ENCODE measurements at places on chromosomes 2 and 18.

GRCh38 chr2:221999717-222000116, 299.1 kb downstream of the PAX3 start:
- no peak for DNase-seq

DNA sequence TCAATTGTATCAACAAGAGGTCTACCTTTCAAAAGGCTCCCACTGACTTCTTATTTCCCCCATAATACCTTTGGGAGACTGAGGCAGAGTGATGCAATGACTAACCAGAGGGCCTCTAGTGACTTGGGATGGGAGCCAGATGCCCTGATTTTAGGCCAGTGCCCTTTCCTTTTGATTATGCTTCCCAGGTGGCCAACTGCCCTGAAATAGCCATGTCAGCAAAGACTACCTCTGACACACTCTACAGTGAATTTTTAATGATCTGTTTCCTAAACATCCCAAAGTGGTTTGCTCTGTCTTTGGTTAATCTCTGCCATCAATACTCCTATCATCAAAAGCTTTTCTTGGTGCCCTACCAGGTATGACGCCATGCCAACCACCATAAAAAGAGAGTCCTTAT, 65.9 kb upstream of the ZFP36L2 start:
- no peak for DNase-seq

DNA sequence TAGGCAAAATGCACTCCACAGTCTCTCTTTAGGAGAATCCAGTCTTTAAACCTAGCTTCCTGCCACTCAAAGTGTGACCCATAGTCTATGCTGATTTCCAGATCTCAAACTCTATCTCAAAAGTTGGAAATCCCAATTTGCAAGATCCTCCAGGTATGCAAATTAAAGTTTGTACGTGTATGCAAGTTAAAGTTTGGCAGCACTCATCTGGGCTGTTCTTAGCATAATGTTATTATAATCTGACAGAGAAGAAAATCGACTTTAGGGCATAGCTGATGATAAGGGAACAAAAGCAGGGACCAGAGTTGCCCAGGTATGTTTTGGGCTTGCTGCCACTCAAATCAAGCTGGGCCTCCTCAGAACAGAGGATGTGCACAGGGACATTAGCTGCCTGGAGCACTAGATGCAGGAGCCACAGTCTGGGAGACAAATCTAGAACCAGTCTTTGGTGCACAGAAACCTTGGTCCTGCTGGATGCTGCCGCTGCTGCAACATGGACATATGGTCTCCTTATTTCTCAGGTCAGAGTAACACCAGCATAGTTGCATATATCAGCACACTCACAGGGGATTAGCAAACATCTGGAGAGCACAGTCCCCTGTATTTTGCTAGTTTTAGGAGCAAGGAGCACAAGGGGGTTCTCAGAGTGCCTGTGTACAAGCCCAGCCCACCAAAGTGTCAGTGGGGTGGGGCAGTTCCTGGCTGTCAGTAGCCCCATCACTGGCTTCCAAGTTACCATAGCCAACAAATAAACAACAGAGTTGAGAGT, 242.6 kb downstream of the TTC32 start:
- no peak for DNase-seq

DNA sequence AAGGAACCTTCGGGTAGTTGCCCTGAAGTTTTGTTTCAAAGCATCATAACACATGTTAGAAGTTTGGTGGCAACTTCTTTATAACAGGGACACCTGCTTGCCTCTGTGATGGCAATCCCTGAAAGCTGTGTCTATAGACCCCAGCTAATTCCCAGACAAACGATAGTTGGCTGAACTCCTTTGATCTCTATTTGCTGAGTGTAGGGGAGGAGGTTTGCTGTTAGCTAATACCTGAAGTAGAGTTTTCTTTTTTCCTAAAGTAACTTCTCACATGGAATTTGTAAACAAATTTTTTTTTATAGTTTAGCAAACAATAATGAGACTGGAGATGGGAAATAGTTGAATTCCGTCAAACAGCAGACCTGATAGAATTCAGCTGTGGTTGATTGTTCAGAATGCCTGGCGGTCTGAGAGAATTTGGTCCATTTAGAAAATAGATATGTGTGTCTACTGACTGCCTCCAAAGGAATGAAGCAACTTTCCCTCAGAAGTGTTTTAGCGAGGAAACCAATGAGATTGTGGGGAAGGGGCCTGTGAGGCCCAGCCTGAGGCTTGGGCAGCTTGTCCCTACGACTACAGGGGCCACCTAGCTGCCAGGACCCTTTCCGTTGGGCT, 123.5 kb upstream of the EPAS1 start:
- no peak for DNase-seq

- no peak for DNase-seq
Measured at GRCh38 chr18:13442451-13442850, 223.9 kb downstream of the LDLRAD4 start.

GRCh38 chr2:194883711-194884110, 773.3 kb upstream of the SLC39A10 start:
- no peak for DNase-seq

DNA sequence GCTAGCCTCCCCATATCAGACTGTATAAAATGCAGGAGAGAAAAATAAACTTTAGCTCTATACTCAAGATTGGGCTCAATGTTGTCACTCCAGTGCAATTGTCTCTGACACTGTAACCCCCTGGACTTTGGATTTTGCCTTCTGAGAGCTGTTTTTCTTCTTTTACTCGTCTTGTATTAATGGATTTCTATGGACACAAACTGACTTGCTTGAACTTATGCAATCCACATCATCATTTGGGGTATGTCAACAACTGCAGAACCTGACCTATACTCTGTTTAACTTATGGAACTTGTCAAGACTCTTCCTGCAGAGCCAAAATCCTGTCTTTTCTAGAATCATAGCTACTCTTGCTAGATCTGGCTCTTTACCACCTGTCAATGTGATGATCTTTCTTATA, 257.8 kb upstream of the DCC start:
- DNase-seq = no peak

GRCh38 chr2:205323929-205324328, 358.4 kb upstream of the NRP2 start:
- DNase-seq = no peak

- no peak for DNase-seq
Measured at GRCh38 chr18:24321071-24321470, 76.6 kb downstream of the OSBPL1A start.

DNA sequence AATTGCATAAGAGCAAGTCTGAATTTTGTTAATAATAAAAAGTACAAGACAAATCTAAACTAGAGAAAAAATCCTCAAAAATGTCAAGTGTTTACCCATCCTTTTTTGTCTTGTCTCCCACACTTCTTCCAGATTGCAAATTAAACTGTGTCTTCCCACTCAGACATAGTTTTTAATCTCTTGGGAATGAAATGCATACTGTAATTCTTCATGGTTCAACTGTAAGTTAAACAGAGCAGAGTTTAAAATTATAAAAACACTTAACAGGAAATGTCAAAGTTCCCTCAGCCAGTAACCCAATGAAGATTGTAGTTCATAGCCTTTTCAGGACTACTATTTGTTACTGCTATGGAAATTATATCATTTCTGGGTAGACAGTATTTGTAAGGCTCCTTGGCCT, 171.8 kb downstream of the UBE2E3 start:
- DNase-seq = no peak

GRCh38 chr2:141557329-141558095, 573.3 kb downstream of the LRP1B start:
- DNase-seq = no peak

DNA sequence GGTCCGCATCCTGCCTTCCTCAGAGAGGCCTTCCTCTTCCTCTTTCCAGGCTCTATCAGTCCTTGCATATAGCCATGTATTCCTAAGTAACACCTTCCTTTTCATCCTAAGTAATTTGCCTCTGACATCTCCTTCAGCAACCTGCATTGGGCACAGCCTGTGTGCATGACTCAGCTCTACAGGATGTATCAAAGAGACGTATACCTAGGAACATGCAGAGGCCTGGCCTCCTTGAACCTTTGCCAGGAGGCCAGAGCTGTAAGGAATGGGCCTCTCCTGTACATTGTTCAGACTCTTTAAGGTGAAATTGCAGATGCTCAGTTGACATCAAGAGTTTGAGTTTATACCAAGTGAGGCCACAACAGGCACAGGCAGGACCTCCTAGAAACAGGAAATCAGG, 76.0 kb upstream of the CELF4 start:
- no peak for DNase-seq

DNA sequence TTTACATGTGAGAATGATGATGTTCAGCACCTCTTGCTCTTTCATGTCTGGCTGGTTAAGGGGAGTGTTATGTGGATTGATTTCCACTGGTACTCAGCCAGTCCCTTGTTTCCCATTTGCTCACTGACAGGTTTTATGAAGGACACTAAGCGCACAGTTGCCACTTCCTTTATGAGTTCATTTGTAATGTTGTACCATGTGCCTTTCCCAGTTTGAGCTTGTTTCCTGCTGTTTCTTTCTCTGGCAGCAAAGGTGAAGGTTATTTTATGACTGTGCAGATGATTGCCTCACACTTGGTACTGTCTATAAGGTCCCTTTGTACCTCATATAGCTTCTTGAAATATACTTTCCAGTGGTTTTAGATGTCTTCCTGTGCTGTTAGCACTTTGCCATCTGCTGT, 1700.5 kb upstream of the TMEFF2 start:
- no peak for DNase-seq

GRCh38 chr2:115299199-115299598, 856.8 kb downstream of the DPP10 start:
- DNase-seq = no peak

DNA sequence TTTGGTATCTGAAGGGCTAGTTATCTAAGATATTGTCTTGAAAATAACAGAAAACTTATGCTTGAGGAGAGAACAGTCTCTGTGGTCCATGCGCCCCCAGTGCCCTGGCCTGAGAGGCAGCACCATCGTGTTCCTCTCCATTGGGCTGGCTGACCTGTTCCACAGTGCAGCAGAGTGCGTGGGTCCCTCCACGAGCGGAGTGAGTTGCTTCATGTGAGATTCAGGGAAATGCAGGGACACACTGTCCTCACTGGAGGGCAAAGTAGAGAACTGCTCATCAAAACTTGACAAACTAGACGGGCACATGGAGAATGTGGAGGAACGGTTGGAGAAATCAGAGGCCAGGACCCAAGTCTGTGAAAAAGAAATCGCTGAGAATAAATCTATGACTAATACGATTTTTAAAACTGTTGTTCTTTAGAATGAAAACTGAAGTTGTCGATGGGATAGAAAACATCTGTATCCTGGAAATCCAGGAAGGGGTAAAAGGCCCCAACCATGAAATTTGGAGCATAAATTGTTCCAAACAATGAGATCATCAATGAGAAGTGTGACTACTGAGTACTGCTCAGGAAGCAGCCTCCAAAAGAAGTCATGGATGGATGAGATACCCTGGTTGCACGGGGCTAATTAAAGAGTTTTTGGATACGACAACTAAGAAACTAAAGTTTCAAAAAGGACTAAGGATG, 58.1 kb downstream of the REV1 start:
- DNase-seq = no peak

- DNase-seq = peak; percentile 84
Measured at GRCh38 chr18:74906184-74906583, 302.8 kb downstream of the PTGR3 start.

DNA sequence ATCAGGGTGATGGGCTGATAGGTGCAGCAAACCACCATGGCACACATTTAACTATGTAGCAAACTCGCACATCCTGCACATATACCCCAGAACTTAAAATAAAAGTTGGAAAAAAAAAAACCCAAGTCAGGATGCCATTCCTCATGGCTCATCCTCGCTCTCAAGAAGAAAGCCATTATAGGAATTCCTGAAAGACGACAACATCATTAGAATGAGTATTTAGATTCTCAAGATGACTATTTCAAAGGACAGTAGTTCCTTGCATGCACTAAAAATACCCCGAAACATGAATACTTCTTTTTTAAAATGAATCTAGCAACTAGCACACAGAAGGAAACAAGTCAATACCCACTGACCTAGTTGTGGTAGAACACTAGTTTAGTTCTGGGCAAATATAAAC, 285.8 kb upstream of the REV1 start:
- DNase-seq = no peak

- no peak for DNase-seq
Measured at GRCh38 chr2:152846697-152847470, 128.5 kb downstream of the ARL6IP6 start.

DNA sequence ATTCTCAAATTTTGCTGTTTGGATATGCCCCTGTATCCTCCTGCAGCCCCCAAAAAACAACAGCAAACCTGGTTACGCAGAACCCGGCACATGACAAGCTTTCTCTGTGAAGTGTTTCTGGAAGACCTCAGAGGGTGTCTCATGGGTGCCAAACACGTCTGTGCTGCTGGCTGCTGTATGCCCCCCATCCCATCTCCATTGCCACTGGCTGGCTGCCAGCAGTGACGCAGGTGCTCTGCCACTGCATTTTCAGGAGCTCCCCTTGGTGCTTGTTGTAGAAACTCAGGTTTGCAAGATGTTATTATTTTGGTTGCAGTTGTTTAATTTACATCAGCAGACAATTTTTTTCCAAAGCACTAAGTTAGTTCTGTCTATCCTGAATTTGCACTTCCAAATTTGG, 166.4 kb upstream of the FANCL start:
- DNase-seq = no peak

GRCh38 chr2:1755436-1756191, 11.3 kb upstream of the PXDN start:
- DNase-seq = no peak

DNA sequence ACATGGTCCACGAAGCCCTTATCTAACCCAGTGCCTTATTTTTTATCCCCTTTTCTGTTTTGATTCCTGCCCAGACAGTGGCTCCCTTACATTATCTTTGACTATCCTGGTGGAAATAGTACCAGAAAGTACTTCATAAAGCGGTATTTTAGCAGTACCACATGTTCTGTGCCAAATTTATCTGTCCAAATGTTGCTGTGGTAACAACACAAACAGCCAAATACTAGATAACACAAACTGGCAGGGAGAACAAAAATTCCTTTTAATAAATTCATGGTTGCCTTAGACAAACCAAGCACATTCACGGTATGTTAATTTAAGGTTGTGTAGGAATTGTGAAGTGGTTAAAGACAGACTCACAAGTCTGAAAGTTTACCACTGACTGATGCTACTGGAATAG, 187.9 kb upstream of the LHCGR start:
- DNase-seq = no peak

DNA sequence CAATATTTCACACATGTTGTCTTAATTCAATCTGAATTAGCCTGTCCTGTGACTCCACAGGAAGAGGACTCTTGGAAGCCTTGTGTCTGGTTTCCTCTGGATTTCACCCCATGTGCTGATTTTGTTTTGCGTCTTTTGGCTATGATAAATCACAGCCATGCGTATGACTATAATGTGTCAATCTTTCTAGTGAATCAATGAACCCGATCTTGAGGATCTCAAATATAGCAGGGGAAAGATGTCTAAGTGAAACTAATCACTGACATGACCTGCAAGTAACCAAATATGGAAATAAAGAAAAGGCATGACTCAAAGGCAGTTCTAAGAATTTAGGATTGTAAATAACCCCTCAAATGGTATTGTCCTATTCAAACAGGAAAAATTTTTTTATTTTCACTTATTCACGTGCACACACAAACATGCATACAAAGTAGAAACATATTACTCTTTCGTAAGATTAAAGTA, 8.2 kb downstream of the WDFY1 start:
- DNase-seq = no peak

GRCh38 chr2:217410681-217410960, 550.8 kb upstream of the TNP1 start:
- no peak for DNase-seq

GRCh38 chr2:100793982-100794381, 26.0 kb upstream of the NPAS2 start:
- DNase-seq = no peak

- DNase-seq = no peak
Measured at GRCh38 chr18:45325778-45326177, 289.5 kb upstream of the SLC14A2 start.
